ENCODE measurements at places on chromosomes 6 and 20. TPM values are rescaled to one million over a fixed set of nuclear protein-coding genes. Genes with fewer than 3 reads are reported as not detected.
A peak's percentile ranks its signal among the peaks of the same experiment; 100 is the strongest.

DNA sequence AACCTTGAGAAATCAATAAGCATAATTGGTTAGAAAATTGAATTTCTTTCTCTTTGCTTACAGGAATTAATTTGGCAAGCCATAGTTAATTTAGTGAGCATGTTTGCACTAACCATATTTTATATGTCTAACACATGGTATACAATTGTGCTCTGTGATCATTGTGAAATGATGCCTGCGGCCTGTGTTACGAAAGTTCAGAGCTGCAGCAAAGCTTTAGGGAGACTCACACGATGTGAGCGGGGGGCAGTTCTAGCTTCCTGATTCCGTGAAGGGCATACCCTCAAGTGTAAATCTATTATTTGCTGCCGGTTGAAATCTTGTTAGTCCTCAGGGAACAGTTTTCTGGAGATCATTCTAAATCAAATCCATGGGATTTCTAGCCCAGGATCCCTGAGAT, 25.5 kb upstream of the ADTRP start:
- DNase-seq = no peak
- no peak overlapping the region for H3K27ac ChIP-seq
- no peak overlapping the region for H3K4me3 ChIP-seq
- no peaks in the 10 kb centered on the region for H3K27me3 ChIP-seq
- no peaks in the 10 kb centered on the region for H3K36me3 ChIP-seq

GRCh38 chr20:45991616-45992015, 17.1 kb upstream of the MMP9 start:
- no peak overlapping the region for H3K4me3 ChIP-seq
- no peak overlapping the region for H3K27ac ChIP-seq
- H3K27me3 ChIP-seq = no peaks in the 10 kb centered on the region

DNA sequence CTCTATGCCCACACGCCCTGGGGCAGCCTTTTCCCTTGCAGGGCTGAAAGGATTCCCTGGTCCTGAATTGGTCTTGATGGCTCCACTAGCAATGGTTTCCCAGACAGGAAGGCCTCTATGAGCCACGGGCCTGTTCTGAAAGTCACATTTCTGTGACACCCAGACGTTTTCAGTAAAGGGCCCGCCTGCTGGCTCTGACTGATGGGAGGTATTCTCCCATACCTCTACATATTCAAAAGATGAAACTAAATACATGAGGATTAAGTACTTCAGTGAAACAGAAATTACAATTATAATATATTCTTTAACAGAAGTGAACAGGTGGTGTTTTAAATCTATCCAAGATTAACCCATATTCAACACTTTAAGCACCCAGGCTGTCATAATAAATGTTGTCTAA, 629.8 kb downstream of the CDH26 start:
- H3K36me3 ChIP-seq = no peaks in the 10 kb centered on the region
- DNase-seq = no peak
- H3K4me3 ChIP-seq = no peak overlapping the region
- H3K27me3 ChIP-seq = no peaks in the 10 kb centered on the region
- H3K4me1 ChIP-seq = no peaks in the 10 kb centered on the region
- no peak overlapping the region for H3K27ac ChIP-seq

DNA sequence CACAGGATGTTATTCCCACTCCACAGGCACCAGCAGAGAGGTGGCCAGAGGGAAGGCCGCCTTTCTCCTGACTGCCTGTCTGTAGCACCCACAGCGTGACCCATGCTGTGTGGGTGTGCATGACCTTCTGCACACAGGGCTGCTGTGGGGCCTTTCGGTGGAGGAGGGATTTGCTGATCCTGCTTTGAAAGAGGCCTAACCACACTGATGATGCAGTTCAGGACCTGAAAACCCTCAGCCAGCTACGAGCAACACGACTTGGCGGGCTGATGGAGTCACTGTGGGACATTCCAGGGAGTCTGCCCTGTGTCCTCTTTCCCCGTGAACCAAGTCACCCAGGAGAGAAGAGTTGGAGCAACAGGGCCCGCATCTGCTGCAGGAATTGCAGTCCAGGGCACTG, 49.1 kb downstream of the SYTL3 start:
- no peak overlapping the region for H3K4me3 ChIP-seq
- H3K36me3 ChIP-seq = no peaks in the 10 kb centered on the region
- DNase-seq = no peak
- no peaks in the 10 kb centered on the region for H3K27me3 ChIP-seq
- H3K27ac ChIP-seq = no peak overlapping the region

Gene TRIM10
- total RNA-seq = not detected

DNA sequence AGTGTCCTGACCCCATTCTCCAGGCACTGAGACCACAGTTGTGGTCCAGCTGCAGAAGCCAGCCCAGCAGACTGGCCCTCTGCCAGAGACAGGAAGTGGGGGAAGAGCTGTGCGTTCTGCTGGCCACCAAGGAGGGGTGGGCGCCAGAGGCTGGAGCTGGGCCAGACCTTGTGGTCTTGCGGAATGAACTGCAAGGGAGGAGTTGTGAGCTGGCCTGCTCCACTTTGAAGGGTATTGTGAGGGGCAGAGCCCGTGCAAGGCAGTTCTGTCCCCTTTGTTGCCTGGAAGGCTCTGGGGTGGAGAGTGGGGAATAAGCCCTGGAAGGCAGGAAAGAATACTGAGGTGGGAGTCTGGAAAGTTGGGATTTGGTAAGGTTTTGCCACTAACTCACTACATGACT, 3.6 kb upstream of the MDFI start:
- H3K36me3 ChIP-seq = no peaks in the 10 kb centered on the region
- no peaks in the 10 kb centered on the region for H3K4me1 ChIP-seq
- peaks cover 8% of the 10 kb centered on the region for H3K27me3 ChIP-seq
- H3K4me3 ChIP-seq = no peak overlapping the region
- DNase-seq = no peak

DNA sequence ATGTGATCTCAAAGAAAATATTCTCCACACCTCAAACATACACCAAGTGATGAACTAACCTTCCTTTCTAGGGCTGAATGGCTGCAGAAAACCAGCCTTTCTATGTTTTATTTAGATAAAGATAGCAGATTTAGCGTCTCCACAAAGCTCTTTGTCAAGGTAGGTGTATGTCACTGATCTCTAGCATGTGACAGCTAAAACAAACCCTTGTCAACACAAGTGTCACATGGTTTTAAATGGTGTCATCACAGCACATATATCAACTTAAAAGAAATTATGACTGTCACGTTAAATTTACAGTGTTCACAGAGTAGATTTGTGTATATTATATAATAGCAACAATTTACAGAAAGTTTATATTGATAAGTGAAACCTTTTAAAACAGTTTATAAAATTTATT, 58.3 kb downstream of the TENT5A start:
- DNase-seq = no peak
- no peaks in the 10 kb centered on the region for H3K27me3 ChIP-seq
- H3K27ac ChIP-seq = no peak overlapping the region
- peaks cover 6% of the 10 kb centered on the region for H3K4me1 ChIP-seq
- H3K36me3 ChIP-seq = no peaks in the 10 kb centered on the region

DNA sequence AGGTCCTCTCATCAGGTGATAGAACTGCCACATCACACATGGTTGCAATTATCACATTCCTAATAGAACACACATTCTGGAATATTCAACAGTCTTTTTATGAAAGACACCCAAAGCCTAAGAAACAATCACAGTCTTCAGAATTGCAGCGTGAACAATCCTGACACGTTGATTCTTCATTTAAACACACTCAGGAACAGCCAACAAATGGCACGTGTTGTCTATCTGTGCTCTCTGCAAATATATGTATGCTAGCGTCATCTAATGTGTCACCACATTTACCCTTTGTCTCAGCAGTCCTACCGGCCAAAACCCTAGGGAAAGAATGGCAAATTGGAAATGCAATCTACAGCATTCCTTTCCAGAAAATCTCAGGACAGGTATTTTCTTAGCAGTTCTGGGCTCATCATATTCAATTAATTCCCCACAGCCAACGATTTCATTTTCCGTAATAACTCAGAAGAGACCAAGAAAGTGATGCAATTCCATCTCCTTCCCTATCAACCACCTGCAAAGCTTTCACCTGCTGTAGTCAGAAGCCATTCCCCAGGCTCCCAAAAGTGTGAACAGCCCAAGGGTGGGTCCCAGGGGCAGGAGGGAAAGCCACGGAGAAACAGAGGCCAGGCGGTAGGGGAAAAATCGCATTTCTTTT, 280.3 kb upstream of the JARID2 start:
- DNase-seq = no peak
- no peak overlapping the region for H3K27ac ChIP-seq
- H3K4me3 ChIP-seq = no peak overlapping the region
- H3K27me3 ChIP-seq = no peaks in the 10 kb centered on the region

- H3K36me3 ChIP-seq = no peaks in the 10 kb centered on the region
- no peak for DNase-seq
- H3K4me1 ChIP-seq = no peaks in the 10 kb centered on the region
- no peak overlapping the region for H3K27ac ChIP-seq
Observed at GRCh38 chr20:58231683-58232082, 3.2 kb upstream of the ANKRD60 start.

DNA sequence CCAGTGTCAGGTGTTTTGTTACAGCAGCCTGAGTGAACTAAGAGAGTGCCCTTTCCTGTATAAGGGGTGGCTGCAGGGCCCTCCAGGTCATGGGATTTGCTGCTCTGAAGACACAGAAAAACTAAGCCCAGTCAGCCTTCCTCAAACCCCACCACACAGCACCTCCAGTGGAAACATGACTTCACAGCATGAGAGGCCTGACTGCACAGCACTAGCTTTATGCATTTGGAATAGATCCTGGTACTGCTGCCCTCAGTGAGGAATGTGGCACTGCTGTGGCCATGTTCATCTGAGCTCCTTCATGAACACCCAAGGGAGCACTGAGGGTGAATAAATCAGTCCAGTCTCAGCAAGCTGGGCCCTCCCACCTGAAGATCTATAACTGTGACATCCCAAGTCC, 296.1 kb upstream of the FOXQ1 start:
- no peaks in the 10 kb centered on the region for H3K4me1 ChIP-seq
- no peaks in the 10 kb centered on the region for H3K36me3 ChIP-seq
- no peak overlapping the region for H3K27ac ChIP-seq
- H3K4me3 ChIP-seq = no peak overlapping the region

Gene CD24
- 0.41 TPM for total RNA-seq

- no peak overlapping the region for H3K27ac ChIP-seq
- H3K27me3 ChIP-seq = no peaks in the 10 kb centered on the region
- no peak overlapping the region for H3K4me3 ChIP-seq
- no peaks in the 10 kb centered on the region for H3K36me3 ChIP-seq
Observed at GRCh38 chr6:20409427-20409971, 7.8 kb downstream of the E2F3 start.

DNA sequence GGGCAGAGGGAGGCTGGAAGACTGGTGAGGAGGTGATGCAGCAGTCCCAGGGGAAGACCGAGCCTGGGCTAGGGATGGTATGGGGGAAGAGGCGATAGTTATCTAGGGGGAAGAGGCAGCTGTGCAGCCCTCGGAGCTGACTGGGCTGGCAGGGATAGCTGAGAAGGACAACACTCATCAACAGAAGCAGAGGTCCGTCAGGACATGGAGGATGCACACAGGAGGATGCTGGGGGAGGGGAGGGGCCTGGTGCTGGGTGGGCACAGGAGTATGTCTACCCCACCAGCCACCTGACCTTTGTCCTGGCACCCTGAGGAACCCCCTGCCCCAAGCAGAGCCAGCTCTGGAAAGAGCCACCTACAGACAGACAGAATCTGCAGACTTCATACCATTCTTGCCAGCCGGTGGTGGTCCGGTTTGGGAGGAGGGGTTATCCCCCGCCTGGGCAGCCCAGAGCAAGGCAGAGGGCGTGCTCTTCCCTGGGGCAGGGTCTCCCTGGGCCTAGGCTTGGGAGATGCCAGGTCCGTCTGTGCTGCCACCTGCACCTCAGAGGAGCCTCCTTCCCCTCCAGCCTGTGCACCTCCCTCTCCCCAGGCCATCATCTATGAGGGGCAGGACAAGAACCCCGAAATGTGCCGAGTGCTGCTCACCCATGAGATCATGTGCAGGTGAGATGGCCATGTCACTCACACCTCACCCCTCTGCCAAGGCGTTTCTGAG, 14.9 kb downstream of the EBF4 start:
- H3K27ac ChIP-seq = no peak overlapping the region
- no peaks in the 10 kb centered on the region for H3K27me3 ChIP-seq
- H3K4me3 ChIP-seq = no peak overlapping the region

GRCh38 chr6:12442455-12442854, 152.3 kb downstream of the EDN1 start:
- DNase-seq = no peak
- no peaks in the 10 kb centered on the region for H3K36me3 ChIP-seq
- no peak overlapping the region for H3K4me3 ChIP-seq
- H3K4me1 ChIP-seq = no peaks in the 10 kb centered on the region
- H3K27me3 ChIP-seq = no peaks in the 10 kb centered on the region
- no peak overlapping the region for H3K27ac ChIP-seq

DNA sequence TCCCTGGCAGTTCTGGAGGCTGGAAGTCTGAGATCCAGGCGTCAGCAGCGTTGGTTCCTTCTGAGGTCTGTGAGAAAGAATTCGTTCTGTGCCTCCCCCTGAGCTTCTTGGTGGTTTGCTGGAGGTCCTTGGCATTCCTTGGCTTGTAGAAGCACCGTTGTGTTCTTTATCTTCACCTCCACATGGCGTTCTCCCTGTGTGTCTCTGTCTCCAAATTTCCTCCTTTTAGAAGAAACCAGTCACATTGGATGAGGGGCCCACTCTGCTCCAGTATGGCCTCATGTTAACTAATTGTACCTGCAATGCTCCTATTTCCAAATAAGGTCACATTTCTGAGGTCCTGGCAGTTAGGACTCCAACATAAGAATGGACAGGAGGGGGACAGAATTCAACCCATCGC, 73.0 kb upstream of the BACH2 start:
- H3K27me3 ChIP-seq = no peaks in the 10 kb centered on the region
- H3K27ac ChIP-seq = peak overlapping the region; percentile 54
- no peak overlapping the region for H3K4me3 ChIP-seq
- DNase-seq = no peak
- H3K4me1 ChIP-seq = peaks cover 5% of the 10 kb centered on the region
- no peaks in the 10 kb centered on the region for H3K36me3 ChIP-seq

Gene STK4
- 7.3 TPM for total RNA-seq

DNA sequence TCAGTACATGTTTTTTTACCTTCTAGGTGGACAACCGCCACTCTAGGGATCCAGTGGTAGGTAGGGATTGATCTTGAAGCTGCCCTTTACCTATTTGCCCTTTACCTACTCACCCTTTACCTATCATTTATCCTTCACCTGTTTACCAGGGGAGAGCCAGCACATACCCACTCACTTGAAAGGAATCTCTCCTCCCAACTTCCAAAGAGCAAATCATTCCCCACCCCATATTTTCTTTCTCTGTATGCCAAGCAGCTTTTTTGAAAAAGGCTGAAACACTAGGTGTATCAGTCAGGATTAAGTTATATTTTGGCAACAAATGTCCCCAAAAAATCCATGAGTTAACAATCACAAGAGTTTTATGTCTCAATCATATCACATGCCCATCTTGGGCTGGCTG, 10.5 kb upstream of the EPM2A start:
- H3K36me3 ChIP-seq = no peaks in the 10 kb centered on the region
- no peak overlapping the region for H3K4me3 ChIP-seq
- DNase-seq = no peak
- no peak overlapping the region for H3K27ac ChIP-seq
- no peaks in the 10 kb centered on the region for H3K4me1 ChIP-seq
- H3K27me3 ChIP-seq = no peaks in the 10 kb centered on the region

GRCh38 chr6:94955156-94955555, 622.2 kb upstream of the MANEA start:
- H3K4me3 ChIP-seq = no peak overlapping the region
- no peaks in the 10 kb centered on the region for H3K4me1 ChIP-seq
- H3K27me3 ChIP-seq = no peaks in the 10 kb centered on the region
- H3K36me3 ChIP-seq = no peaks in the 10 kb centered on the region
- no peak overlapping the region for H3K27ac ChIP-seq

Measured in right atrium auricular region (tissue), 2 donors.